Muscle of back (tissue), 13 donors: ENCODE measurements at places on chromosomes 3 and 15. TPM values are rescaled to one million over a fixed set of nuclear protein-coding genes. Genes with fewer than 3 reads are reported as not detected.
A peak's percentile ranks its signal among the peaks of the same experiment; 100 is the strongest.

DNA sequence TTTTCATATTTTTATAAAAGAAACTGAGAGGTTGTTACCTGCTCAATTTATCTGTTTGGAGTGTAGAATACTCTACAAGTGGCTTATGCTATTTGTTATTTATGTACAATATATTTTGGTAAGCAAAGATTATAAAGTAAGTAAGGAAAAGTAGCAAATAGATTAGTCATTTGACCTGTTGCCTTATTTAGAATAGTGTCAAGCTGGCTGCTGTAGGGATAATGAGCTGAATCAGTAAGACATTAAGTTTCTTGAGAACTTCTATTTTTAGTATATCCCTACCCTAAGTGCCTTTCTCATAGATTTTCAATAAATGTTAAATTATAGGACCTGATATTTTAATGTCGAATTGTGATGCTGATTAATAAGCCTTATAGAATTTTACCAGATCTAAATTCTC, 37.2 kb downstream of the ECT2 start:
- no peak for DNase-seq

DNA sequence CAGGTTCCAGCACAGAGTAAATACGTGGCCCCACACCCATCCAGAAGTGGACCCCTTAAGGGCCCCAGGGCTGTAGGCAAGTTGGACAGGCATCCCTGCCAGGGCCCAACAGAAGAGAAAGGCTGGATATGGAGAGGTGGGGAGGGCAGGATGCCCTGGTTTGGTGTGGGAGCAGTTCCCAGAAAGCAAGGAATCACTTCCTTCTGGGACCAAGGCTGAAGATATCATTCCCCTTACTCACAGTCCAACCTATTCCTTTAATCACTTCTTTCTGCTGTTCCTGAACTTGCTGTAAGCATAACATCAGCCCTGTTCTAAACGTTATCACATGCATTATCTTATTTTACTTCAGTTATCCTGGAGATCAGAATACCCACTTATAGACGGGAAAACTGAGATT, 6.1 kb upstream of the MESP2 start:
- DNase-seq, result no peak

GOLGA8K gene
- polyA plus RNA-seq, result 1.4 TPM

TMEM212 gene
- polyA plus RNA-seq, result not detected

- DNase-seq, result peak; percentile 64
Measured at GRCh38 chr3:186821429-186822387, 15.4 kb upstream of the RFC4 start.

MEGF11 gene
- 0.41 TPM for polyA plus RNA-seq

MUC20 gene
- 5.0 TPM for polyA plus RNA-seq

- no peak for DNase-seq
Measured at GRCh38 chr15:42352401-42352800, 6.9 kb upstream of the CAPN3 start.

SPINK8 gene
- not detected for polyA plus RNA-seq

GRCh38 chr15:96818861-96819260, 488.4 kb downstream of the NR2F2 start:
- DNase-seq, result no peak

DNA sequence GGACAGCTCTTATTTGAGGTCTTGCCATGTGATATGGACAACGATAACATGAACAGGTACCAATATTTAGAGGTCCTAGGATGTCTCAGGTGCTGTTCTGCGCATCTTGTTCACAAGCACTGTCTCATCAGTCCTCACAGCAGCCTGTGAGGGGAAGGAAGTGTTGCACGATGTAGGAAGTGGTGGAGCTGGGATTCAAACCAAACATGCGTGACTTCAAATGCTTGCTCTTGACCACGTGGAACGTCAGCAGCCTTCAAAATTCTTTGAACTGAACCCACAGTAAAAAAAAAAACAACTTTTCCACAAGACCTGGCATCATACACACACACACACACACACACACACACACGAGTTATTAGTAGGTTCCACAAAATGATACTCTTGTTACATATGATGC, 153.4 kb upstream of the SMAD3 start:
- no peak for DNase-seq

DNA sequence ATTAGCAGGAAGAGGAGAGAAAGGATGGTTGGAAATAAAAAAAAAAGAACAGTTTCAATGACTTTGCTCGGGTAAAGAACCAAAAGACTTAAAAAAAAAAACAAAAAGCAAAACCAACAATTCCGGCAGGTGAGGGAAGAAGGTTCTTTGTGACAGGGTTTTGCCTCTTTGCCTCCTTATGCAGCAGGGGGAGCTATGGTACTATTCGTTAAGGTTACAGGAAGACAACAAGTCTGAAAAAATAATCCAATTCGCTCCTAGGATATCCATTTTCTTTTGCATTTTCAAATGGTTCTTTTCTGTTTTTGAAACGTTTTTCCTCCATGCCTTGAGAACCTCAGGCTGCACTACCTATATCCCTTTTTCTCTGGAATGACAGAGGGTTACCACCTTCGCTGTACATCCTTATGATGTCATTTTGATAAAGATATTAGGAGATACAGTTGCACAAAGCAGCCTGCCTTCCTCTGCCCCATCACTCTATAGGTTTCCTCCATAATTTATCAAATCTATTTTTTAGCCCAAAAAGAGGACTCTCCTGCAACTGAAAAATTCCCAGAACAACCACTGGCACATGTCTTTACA, 55.0 kb downstream of the CFAP20DC start:
- peak; percentile 77 for DNase-seq

GRCh38 chr3:52154135-52155094, at the start of gene POC1A:
POC1A (minus strand) TSS chr3:52154423; CDS start chr3:52154372, 51 bp downstream.
- peak; percentile 97 for DNase-seq

SENP5 gene
- polyA plus RNA-seq, result 15.9 TPM

DNA sequence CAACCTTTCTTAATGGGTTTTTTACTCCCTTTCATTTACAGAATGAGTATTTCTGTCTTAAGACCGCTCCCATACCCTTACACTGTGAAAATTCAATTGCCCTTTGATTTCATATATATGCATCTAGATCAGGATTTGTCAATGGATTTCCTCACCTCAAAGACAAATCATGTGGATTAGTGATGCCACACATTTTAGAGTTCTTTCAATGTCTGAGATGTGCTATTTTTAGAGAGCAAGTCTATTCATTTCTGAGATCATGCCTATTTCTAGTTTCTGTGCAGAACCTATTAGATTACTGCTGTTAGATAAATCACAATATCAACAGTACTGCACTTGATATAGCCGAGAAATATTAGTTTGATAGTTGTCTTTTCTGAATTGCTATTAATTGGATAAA, 137.3 kb downstream of the GABRB3 start:
- DNase-seq, result no peak

CCDC39 gene
- 4.2 TPM for polyA plus RNA-seq

NAALADL2 gene
- polyA plus RNA-seq, result 7.1 TPM

- peak; percentile 80 for DNase-seq
Measured at GRCh38 chr15:45333550-45333949, 44.8 kb downstream of the GATM start.

- DNase-seq, result no peak
Measured at GRCh38 chr3:129261894-129262293, 12.5 kb downstream of the COPG1 start.

DNA sequence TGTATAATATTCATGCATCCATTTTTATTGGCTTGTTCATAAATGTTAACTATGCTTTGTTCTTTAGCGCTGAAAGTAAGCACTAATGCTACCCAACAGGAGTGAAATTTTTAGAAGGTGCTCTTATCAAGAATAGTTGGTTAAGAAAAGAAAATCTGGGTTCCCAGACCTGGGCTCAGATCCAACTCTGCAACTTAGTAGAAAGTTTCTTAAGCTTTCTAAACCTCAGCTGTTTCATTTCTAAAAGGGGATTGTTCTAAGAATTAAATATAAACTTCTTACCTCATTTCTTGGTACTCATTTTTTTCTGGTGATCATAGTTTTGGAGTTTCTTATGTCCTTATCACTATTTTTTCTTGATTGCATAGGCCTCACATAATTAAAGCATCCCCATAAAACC, 12.1 kb downstream of the ARPP21 start:
- no peak for DNase-seq

GRCh38 chr15:32746116-32746857, 28.5 kb downstream of the GREM1 start:
- DNase-seq, result no peak

DNA sequence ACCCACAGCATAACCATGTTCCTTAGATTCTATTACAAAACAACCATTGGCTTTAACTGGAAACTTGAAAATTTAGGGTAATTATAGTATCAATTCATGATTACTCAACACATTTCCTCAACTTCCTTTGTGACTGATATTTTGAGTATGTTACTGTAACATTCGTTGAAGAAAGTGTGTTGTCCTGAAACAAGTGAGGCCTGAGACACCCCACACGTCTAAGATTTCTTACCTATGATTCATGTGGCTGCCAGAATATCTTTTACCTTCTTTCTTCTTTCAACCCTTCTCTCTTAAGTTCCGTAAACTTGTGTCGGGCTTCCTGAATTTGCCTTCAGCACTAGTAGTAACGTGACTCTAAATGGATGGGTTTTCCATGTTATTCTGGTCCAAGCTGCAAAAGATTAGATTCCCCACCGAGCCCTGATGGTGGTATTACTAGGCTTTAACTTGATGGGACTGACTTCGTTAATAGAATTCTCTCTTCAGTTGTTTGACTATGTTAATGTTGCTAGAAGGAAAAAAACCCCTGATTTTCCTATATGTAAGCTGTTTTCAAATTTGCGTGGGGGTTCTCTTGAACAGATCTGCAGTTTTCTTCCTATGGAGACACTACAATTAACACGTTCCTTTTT, 296.0 kb upstream of the ICE2 start:
- no peak for DNase-seq

- DNase-seq, result no peak
Measured at GRCh38 chr15:77430213-77430612, 9.5 kb downstream of the HMG20A start.

GRCh38 chr15:87500240-87500639, 756.3 kb downstream of the NTRK3 start:
- no peak for DNase-seq

DNA sequence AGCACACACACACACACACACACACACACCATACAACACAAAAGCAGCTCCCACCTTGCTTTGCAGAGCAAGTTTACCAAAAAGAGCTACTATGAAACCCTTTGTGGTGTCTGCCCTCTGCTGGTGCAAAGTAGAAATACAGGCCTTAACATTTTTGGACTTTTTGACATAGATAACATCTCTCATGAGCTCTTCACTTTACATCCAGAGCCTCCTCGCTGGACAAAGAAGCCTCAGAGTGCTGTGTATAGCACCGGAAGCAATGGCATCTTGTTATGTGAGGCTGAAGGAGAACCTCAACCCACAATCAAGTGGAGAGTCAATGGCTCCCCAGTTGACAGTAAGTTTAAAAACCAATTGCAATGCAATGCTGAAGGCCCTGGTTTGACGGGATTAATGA, 157.9 kb downstream of the CHL1 start:
- peak; percentile 9 for DNase-seq

DNA sequence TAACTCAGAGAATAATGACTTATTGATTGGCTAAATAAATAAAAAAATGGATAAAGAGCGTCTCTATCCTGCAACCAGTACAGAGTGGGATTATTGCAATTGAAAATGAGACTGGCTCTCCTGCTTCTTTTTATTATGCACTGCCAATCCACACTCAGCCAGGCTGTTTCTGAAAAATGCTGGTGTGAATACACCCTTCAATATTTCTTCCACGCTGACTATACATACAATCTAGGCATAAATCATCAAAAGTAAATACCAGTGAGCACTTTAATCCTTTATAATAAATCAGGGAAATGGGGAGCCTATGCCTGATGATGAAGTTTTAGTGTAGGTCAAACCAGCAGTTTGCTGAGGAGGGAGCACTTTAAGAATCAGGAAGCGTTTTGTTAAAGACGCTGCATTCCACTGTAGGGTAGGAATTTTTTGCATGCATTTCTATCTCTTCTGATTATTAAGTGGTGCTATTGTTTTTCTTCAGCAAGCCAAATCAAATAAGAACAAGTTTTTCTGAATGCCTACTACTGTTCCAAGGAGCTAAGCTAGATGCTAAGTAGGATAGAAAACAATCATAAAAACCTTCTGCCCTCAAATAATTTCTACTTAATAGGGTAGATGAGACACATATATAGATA, 781.5 kb downstream of the TBL1XR1 start:
- DNase-seq, result no peak

DNA sequence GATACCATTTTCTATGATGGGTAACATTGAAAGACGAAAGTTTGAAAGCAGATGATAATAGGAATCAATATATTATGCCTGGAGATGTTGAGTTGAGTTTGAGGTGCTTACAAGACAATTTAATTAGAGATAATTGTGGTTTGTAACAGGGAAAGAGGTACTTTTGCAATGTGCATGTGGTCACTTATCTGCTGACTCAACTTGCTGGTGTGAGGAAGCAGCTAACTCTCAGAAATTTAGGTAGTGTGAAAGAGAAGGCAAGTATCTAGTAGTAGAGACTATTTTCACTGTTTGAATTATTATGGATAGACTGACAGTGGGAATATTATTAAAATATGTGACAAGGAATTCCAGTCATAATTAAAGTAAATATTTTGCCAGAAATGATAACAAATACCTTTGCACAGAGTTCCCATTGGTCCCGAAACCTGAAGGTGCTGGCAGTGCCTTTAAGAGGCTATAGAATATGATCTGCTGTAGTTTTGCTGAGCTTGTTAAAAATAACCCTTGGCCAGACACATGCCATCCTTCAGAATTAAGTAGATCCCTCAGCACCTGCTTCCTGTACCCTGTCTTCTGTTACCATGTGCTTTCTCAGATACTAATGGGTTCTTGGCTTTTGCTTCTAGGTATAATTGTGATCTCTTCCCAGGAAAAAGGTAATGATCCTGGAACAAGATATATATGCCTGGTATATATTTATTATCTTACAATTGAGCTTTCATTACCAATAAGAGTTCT, 315.9 kb downstream of the BCHE start:
- DNase-seq, result peak; percentile 6

- no peak for DNase-seq
Measured at GRCh38 chr15:95449230-95449628, 881.3 kb upstream of the NR2F2 start.

DNA sequence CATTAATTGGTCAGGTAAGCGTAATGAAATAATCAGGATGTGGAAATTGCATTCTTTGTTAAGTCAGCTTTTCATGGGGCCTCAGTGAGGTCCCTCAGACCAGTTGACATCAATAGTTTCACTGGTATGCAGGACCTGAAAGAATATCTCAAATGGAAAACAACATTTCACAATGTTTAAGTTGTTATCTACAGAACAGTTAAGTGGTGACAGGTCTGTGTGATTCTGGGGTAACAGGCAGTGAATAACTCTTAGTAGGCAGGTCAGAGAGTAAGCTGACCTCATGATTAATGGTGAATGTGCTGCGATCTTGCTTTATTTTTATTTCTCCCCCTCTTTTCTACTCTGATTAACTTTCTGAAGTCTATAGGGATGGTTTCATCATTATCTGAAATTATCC, 28.9 kb upstream of the ACP3 start:
- DNase-seq, result no peak

DNA sequence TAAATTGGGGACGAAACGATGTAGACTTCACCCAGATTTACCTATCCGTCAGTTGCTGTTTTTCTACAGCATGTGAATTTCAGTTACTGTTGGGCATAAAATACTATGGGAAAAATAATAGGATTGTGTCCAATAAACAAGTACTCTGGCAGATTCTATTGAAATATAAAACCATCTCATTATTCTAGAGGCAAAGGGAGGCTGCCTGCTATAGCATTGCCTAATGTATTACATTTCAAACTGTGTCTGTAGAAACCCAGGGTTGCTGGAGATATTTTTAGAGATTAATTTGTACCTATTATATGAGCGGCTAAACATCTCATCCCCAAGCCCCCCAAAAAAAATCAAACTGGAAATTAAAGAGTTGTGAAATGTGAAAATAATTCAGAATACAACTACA, 159.6 kb upstream of the IL12A start:
- DNase-seq, result no peak

ZNF710 gene
- polyA plus RNA-seq, result 21.4 TPM

FSIP1 gene
- polyA plus RNA-seq, result 0.34 TPM

CIAO2A gene
- 45.5 TPM for polyA plus RNA-seq
